ENCODE measurements at places on chromosomes 16 and 17.

- DNase-seq, result no peak
Measured at GRCh38 chr16:17426451-17426850, 44.3 kb downstream of the XYLT1 start.

DNA sequence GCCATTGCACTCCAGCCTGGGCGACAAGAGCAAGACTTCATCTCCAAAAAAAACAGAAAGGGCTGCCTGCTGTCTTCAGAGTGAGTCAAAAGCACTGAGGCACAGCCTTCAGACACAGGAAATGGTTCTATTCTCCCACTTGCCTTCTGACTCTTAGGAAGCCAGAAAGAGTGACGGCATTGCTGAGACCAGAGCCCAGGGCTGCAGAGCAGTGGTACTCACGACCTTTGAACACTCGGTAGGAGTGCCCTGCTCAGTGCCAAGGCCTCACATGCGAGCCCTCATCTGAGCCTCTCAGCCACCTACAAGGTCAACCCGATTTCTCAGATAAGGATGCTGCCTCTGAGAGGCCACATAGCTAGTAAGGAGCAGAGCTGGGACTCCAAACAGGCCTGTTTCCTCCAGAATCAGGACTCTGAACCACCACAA is 3.5 kb upstream of the ITGAE start:
- peak; percentile 63 for DNase-seq

DNA sequence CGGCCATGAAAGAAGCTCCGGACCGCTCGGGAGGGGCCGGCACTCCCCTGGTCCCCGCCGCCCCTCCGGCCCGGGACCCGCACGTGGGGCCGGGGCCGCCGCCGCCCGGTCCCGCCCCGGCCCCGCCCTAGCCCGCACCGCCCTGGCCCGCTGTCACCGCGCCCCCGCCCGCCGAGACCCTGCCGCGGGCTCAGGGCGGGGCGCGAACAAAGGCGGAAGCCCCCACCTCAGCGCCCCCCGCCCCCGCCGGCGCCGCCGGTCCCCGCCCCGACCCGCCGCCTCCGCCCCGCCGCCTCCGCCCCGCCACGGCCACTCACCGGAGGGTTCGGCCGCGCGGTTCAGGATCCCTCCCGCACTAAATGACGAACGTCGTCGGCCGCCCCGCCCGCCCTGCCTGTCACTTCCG is at the start of gene ARHGDIA:
Gene ARHGDIA (minus strand): TSS at position 357 of the 406 bp plus-strand sequence. CDS start 1,407 bp downstream, outside the sequence.
- peak; percentile 22 for DNase-seq

- DNase-seq, result no peak
Measured at GRCh38 chr16:60150907-60151306, 1416.8 kb upstream of the GOT2 start.

- DNase-seq, result no peak
Measured at GRCh38 chr16:49342336-49343265, 31.0 kb upstream of the C16orf78 start.

DNA sequence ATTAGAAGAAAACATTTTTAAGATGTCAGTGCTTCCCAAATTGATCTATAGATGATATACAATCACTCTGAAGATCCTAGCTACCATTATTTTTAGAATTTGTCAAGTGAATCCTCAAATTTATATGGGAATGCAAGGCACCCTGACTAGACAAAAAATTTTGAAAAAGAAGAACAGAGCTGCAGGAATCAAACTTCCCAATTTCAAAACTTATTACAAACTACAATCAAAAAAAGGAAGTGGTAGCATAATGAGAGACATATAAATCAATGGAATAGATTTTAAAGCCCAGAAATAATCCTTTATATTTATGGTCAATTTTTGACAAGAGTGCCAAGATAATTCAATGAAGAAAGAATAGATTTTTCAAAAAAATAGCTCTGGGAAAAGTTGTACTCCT is 198.3 kb upstream of the KCNJ16 start:
- DNase-seq, result no peak

DNA sequence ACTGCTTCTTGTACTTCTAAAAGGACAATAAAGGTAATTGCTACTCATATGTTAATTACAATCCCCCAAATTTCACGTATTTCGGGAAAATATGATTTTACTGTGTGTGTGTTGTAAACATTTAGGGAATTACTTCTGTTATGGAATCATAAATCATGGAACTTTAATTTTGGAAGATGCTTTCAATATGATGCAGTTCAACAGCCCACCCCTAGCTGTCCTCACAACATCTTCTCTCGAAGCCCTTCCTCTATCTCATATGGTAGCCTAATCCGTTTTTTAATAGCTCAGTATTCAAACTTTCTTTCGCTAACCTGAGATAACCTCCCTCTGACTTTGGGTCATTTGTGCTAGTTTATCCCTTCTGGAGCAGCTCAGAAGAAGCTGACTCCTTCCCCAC is 78.4 kb downstream of the ANKFN1 start:
- no peak for DNase-seq

DNA sequence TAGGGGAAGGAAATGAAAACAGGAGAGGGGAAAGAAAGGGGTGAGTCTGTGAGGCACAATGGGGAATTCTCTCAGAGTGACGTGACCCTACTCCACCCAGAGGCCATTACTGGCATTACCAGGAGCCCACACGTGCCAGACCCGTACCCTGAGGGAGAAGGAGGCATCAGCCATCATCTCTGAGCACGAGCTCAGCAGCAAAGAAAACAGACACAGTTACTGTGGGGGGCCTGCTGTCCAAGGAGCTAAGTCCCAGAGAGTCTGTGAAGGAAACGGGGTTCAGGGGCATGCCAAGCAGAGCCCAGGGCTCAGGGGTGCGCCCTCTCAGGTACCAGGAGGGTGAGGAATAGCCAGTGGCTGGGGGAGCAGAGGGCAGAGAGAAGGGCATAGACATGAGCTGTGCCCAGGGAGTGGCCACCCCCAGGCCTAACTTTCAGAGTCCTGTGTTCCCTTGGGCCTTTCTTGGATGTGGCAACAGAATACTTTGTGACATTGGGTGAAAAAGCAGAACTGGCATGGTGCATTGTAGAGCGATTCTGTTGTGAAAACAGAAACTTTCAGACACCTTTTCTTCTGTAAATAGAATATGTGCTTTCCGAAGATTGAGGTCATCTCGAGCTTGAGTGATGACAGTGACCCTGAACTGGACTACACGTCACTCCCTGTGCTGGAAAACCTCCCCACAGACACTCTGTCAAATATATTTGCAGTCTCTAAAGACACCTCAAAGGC is 11.3 kb downstream of the TAF1C start:
- peak; percentile 71 for DNase-seq

GRCh38 chr16:9007177-9007794 is 43.6 kb upstream of the USP7 start:
- no peak for DNase-seq

- DNase-seq, result no peak
Measured at GRCh38 chr16:69253870-69254341, 57.2 kb upstream of the VPS4A start.

GRCh38 chr16:53502331-53503269 is at the start of gene AKTIP:
TSS of gene AKTIP (minus strand) at chr16:53503209. CDS start at chr16:53500259, 2,950 bp downstream.
- DNase-seq, result peak; percentile 46

DNA sequence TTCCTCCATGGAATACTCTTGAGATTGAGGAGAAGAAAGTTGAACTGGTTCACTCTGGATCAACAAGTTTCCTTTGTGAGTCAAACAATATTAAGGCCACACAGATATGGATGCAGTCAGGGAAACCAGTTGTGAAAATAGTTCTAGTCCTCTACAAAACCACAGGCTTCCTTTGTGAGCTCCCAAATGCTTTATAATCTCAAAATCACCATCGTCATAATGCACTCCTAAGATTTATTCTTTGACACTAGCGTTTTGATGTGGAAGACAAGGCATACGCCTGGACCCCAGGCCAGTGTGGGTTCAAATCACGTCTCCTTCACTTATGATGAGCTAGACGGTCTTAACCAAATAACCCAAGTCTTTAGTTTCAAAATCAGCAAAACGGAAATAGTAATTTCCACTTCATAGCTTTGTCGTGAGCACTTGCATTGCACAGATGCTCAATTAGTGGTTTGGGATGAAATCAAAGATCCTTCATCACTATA is 142.6 kb downstream of the STX8 start:
- DNase-seq, result no peak

Measured in activated T-cell treated with anti-CD3 and anti-CD28 coated beads, Interleukin-2, amount 50 U/mL, for 72 hours (primary cell).